ENCODE measurements at places on chromosomes 16 and 17.

GRCh38 chr17:691423-691822, 23.2 kb downstream of the VPS53 start:
- DNase-seq = no peak

- no peak for DNase-seq
Measured at GRCh38 chr16:72794319-72794718, 253.6 kb downstream of the ZFHX3 start.

- no peak for DNase-seq
Measured at GRCh38 chr17:62824290-62825131, 16.4 kb upstream of the MARCHF10 start.

DNA sequence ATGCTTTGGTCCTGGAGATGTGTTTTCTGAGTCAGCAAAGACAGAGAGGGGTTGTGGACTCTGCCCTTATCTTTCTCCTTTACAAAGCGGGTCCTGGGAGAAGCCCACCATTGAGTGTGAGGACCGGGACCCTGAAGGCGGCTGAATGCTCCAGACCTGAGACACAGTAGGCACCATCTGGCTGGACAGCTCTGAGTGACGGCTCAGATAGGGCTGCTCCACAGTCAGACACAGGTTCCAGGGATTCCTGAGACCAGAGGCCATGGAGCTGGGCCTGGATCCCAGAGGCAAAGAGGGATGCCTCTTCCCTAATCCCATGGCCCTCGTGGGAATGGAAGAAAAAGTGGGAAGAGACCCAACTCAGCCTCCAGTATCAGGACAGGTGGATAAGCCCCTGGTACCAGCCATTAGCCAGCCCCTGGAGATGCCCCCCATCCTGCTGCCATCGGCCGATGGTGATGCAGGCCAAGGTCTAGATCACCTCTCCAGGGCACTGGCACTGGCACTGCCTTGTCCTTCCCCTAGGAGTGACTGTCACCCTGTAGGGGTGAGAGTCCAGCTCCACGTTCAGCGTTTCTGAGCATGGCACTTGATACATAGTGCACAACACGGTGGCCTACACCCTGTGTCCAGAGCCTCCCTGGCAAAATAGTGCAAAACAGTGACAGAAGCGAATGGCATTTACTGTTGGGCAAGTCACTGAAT, 4.7 kb downstream of the MMP15 start:
- DNase-seq = no peak

DNA sequence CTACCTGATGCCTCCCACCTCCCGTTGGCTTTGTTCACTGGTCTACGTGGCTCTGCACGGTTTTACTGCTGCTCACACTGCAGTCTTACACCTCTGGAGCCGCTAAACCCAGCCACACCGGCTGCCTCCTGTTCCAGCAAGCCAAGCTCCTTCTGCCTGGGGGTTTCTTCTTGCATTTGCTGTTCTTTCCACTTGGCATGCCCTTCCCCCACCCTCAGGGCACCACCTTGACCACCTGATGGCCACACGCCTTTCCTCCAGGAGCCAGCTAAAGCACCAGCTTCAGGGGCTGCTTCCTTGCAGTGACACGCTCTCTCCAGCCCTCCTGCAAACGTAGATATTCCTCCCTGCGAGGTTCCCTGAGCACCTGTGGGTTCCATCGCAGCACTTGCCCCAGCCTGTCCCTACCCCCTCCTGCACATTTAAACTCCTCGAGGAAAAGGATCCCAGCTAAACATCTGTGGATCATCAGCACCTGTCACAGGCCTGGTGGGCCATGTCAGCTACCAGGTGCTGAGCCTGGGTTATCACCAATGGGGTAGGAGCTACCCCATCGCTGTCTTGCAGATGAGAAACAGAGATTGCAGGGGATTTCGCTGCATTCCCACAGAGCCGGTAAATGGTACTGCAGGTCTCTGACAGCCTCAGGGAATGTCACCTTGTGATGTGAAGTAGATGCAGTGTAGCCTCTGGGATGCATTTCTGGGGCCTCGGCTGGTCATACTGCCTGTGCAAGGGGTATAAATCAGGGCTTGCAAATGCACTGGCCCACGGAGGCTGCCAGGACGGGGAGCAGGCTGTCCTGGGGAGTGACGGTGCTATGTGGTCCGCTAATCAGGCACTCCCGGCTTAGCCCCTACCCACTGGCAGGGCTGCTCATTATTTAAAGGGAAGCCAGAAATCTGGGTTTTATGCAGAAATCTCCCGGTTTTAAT, 285.2 kb downstream of the CPPED1 start:
- DNase-seq = no peak

DNA sequence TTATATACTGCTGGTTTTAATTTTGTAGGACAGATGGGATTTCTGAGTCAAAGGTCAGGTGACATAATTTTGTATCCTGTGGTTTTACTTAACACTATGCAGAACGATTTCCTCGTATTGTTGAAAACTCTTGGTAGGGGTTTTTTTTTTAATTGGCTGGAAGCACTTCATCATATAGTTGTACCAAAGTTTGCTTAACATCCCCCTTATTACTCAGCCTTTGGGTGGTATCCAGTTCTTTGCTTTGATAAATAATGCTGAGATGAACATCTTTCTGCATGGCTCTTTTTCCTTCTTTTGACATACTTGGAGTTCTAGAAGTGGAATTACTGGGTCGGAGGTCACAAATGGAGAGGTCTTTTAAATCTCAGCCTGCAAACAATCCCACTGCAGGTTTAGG, 419.1 kb downstream of the MAF start:
- no peak for DNase-seq

DNA sequence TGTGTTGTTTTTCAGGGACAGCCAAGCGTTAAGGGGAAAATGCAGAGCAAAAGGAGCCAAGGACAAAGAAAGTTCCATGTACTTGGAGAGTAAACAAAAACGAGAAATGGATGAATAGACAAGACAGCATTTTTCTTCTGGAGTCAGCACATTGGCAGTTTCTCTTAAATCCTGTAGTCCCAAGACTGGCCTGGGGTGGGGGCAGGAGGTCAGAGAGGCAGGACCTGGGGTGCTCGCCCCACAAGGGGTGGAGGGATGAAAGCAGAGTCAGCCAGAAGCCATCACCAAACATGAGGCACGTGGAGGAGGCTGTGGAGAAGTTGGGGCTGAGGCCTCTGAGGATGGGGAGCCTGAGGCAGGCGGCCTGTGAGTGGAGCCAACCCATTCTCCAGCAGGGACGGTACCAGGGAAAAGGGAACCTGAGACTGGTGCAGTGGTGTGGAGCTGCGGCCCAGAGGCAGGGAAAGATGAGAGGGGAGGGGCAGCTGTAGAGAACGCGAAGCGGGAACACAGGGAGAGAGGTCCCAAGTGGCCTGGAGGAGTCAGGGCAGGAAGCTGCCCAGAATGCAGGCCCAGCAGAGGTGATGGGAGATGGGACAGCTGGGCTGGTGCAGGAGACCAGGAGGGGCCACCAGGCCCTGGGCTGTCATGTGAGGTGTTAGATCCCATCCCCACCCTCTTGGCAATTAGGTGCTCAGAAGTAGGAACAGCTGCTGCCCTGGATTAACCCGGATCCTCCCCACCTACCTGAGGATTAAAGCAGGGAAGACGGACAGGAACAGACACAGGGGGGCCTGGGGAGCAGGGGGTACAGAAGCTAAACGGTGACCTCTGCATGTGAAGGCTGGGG, 3.3 kb downstream of the TLCD3B start:
- DNase-seq = no peak

DNA sequence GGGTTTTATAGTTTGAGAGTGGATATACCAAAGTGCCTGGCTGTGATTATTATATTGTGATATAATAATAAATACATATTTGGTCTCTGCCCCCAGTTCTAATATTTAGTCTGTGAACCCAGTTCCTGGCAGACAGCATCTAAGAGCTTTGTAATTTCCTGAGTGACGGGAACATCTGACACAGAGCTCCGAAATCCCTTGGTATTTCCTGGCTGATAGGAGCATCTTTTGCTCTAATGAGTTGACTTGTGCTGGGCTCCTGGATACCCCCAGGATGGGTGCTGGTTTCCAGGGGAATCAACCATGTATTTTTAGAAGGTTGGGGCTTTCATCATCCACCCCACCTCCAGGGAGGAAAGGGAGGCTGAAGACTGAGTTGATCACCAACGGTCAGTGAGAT, 187.3 kb downstream of the CDH13 start:
- DNase-seq = no peak

DNA sequence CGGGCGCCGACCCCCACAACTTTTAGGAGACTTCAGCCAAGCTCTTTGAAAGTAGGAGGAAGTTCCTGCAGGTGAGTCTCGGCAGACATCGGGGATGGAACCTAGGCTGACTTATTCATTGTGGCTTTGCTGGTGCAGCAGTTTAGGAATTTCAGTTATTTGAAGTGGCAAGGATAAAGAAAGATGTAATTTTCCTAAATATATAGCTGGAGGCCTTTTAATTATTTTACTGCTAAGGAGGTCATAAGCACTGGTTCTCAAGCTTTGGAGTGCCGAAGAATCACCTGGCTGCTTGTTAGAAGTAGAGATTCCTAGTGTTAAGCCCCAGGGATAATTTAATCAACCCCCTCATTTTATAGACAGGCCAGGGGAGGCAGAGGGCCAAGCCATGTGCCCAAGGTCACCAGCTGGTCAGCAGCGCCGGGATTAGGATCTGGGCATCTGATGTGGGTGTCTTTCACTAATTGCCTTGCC, 28.9 kb upstream of the BCAR1 start:
- no peak for DNase-seq

DNA sequence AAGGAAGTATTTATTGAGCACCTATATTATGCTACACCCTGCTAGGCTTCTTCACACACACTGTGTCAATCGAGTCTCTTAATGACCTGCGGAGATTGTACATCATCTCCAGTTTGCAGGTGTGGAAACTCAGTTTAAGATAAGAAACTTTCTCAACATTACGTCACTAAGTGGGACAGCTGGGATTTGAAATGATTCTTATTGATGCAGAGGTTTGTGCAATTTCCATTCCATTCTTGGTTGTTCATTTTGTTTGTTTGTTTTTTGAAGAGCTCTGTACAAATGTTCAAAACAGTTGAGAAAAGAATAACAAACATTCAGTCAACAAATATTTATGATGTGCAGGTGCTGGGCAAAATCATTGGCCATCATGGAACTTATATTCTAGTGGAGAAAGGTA, 84.8 kb downstream of the MAP2K6 start:
- DNase-seq = no peak

DNA sequence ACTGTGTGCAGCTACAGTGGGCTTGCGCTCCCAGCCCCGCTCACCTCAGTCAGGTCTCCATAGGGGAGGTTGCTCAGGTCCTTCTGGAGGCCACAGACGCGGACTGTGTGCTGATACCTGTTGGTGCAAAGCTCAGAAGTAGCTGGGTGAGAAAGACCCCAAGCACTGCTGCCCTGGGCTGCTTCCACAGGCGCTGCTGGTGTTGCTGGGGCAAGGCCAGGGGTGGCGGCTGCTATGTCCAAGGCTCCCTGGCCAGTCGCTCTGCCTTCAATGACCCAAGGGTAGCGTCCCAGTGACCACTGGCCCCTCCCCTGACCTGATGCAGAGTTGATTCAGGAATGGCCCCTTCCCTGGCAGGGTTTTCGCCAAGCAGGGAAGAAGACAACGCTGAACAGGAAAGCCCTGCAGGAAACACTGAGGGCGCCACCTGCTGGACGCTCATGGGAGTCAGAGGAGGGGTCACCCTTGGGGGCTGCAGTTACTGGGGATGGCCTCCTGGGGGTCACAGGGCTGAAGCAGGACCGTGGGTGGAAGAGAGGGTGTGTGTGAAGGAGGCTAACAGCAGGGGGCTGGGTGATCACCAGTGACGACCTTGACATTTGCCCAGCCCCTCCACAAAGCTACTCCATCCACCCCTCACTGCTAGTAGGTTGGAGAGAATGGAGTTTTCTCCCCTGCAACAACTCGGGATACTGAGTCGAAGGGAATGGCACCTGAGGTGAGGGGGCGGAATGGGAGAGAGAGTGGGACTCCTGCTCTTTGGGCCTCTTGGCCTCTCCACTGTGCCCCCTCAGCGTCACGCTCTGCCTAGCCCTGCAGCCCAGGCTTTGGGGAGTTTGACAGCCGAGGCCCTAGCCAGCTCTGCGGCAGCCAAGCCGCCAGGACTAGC, 38.3 kb downstream of the ABCC12 start:
- no peak for DNase-seq

DNA sequence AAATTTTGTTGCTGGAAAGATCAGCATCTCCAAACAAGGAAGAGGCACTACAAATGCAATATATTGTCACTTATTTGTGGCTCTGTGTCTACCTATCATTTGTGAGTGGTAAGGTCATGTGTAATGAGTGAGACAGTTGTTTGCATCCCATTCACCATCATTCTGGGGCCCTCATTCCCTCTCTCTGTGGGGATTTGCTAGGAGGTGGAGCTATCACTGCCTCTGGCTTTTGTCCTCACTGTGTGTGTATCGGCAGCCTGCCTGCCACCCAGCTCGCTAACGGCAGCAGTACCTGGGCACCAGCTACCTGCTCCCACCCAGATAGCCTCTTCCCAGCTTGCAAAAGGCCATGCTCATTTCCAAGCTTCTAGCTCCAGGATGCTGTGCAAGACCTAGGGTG, 379.2 kb upstream of the ZFHX3 start:
- DNase-seq = no peak

GRCh38 chr16:68388124-68388523, 60.2 kb downstream of the SMPD3 start:
- DNase-seq = no peak

- no peak for DNase-seq
Measured at GRCh38 chr16:88775825-88776224, 9.2 kb downstream of the PIEZO1 start.

GRCh38 chr17:19713462-19713861, 2.9 kb downstream of the SLC47A2 start:
- no peak for DNase-seq

GRCh38 chr16:87236516-87237115, 80.6 kb downstream of the C16orf95 start:
- no peak for DNase-seq

GRCh38 chr17:29962656-29963055, 21.2 kb downstream of the EFCAB5 start:
- no peak for DNase-seq

- no peak for DNase-seq
Measured at GRCh38 chr16:22194707-22195444, 11.2 kb upstream of the EEF2K start.
